IMR-90 (cell line): ENCODE measurements at places on chromosomes 11 and 22. TPM values are rescaled to one million over a fixed set of nuclear protein-coding genes. Genes with fewer than 3 reads are reported as not detected.
A peak's percentile ranks its signal among the peaks of the same experiment; 100 is the strongest.

DNA sequence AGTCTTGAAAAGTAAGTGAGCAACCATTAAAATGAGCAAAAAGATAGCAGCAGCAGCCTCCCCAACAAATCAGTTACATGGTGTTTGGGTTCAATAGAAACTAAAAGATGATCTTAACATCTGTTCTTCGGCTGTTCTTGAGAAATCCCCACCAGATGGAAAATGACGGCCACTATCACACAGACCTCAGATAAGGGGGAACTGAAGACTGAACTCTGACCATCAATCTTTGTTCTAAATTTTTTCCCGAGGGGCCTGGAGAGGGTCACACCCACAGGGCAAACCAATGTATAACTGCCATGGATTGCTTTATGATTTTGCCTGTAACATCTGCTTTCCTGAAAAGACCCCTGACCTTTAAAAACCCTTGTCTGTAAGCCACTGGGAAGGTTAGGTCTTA lies 624.8 kb upstream of the KIRREL3 start:
- DNase-seq, result no peak

HIKESHI gene
- total RNA-seq, result 73.5 and 98.6 TPM in 2 replicates

GRCh38 chr22:22103078-22103875 lies 120.7 kb upstream of the TOP3B start:
- no peak for DNase-seq

DNA sequence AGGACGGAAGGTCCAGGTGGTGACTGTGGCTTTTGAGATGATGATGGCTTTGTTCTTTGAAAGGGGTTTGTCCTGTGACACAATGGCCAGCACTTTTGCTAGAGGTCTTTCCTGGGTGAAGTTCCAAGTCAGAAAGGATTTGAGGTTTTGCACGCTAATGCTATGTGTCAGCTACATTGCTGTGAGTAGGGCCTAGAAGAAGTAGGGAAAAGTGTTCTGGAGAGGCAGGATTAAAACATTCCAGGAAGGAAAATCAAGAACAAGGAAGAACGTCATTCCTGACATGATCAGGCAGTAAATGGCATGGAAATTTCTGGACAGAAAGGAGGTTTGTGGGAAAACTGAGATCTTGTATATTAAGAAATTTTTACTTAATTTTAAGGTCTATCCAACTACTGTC lies 290.7 kb downstream of the NTM start:
- DNase-seq, result peak; percentile 32

DNA sequence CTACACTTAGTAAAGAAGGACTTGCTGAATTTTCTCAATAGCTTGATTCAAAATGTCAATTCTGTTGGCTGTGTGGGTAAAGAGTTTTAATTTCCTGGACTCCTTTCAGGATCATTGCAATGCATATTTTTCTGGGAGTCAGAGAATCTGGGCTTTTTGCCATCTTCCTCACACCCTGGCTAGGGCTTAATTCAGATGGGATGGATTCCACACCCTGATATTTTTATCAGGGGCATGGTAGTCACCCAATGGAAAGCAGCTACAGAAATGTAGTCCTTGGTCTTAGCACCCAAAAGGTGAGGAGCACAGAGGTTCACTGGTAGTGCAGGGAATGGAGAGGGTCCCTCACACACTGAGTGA lies 79.3 kb downstream of the SGSM3 start:
- peak; percentile 62 for DNase-seq

DNA sequence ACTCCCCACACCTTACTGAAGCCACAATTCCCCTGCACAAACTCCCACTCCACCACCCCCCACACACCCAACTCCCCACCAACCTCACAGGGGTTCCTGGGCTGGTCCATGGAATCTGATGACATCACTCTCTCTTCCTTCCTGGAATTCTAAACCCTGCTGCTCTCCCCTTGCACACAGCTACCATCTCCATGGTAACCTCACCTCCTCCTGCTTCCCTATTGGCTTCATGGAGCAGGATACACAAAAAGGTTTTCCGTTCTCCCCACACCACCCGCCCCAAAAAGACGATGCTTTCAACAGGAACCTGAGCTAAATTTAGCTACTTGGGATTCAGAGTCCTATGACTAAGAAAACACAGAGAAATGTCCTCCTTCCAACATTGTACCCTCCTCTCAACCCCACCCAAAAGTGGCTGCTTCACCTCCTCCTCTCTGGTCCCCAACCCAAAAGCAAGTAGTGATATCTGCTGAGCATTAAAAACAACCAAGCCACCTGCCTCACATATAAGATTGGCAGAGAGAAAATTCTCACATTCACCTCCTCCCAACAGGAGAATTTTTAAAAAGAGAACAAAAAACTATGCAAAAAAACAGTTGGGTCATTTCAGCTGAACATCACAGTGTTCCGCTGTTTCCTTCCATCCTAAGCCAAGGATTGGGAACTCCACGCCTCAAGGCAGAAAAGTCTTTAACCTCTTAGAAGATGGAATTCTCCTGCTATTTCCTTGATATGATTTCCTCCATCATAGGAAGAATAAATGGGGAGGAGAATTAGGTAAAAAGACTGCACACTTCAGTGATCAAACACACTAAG lies 66.9 kb downstream of the RBFOX2 start:
- DNase-seq, result peak; percentile 90

DNA sequence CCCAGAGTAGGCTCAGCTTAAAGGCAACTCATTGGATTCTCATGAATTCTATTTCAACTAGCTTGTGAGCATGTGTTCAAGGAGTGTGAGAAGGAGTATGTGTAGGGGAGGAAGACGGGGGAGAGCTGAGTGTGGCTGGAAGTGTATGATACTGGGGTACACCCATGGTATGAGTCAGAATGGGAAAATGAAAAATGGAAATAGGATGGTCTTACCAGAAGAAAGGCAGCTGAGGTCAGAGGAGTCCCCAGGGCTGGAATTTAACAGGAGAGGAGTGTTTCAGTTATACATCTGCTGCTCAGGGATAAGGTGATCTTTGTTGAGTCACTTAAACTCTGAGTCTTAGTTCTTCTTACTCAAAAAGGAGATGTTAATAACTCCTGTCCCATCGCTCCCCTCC lies 6.7 kb upstream of the ADAMTS15 start:
- peak; percentile 28 for DNase-seq

GRCh38 chr11:29482510-29482909 lies 534.3 kb downstream of the KCNA4 start:
- DNase-seq, result no peak

DNA sequence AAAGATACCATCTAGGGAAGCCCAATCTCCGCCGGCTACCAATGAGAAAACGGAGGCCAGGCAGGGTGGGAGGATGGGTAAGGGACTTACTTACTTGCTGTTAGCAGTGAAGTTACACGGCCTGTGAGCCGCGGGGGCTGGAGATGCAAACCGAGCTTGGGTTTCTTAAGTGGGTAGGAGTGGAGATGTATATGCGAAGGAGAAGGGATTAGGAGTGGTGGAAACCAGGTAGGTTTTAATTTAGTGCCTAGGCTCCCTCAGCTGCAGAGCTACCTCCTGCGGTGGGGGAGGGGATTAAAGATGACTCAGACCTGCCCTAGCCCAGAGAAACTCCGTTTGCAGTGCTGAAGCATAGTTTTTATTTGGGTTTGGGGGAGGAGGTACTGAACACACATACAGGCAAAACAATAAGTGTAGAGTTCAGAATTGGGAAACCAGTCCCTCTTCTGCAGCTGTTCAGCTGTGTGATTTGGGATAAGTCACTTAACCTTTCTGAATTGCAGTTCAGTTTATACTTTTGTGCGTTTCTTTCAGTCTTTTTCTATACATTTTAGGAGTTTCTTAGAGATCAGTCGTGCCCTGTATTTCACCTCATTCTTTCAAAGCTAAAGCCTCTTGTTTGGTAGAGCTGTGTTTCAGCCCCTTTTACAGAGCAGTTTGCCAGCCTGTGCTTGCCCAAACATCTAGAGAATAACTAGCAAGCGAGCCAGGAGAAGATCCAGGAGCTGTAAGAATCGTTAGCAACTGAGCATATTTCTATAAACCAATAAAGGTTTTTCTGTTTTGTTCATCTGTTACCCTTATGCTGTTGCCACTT lies 596 bp upstream of the TNRC6B start:
- DNase-seq, result peak; percentile 71

MB gene
- not detected in 2 replicates for total RNA-seq

- DNase-seq, result no peak
These were observed 9.9 kb upstream of the TTLL1 start for GRCh38 chr22:43099095-43099494.

GRCh38 chr11:117412653-117413275 lies 85.1 kb downstream of the CEP164 start:
- DNase-seq, result no peak

TYMP gene
- 0.18 and 0.28 TPM in 2 replicates for total RNA-seq

DNA sequence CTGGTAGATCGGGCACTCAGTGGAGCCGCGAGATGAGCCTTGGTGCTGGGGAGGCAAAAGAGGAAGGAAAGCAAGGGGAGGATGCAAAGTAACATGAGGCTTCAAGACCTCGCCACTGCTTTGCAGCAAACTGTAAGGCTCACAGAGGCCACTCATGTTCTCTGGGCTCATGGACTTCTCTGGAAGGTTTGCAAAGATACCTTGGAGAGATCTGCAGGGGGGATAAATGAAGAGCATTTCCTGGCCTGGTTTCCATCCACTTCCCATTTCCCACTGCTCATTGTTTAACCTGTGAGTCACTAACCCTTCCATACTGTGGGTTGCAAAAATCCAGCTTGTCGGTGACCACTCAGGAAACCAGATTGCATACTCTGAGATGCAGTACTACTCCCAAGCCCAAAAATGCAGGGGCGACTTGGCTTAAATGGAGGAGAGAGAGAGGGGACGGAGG lies 38.5 kb downstream of the OSBP2 start:
- DNase-seq, result peak; percentile 75

- no peak for DNase-seq
These were observed 10.6 kb downstream of the SNX32 start for GRCh38 chr11:65844231-65844872.

- no peak for DNase-seq
These were observed 5.7 kb upstream of the TNFRSF13C start for GRCh38 chr22:41932353-41932752.

- no peak for DNase-seq
These were observed 36.1 kb upstream of the HTATIP2 start for GRCh38 chr11:20327377-20327935.

- no peak for DNase-seq
These were observed 120.6 kb downstream of the MICAL3 start for GRCh38 chr22:17903564-17904295.

GRCh38 chr11:30852645-30853044 lies 266.5 kb upstream of the MPPED2 start:
- no peak for DNase-seq

DNA sequence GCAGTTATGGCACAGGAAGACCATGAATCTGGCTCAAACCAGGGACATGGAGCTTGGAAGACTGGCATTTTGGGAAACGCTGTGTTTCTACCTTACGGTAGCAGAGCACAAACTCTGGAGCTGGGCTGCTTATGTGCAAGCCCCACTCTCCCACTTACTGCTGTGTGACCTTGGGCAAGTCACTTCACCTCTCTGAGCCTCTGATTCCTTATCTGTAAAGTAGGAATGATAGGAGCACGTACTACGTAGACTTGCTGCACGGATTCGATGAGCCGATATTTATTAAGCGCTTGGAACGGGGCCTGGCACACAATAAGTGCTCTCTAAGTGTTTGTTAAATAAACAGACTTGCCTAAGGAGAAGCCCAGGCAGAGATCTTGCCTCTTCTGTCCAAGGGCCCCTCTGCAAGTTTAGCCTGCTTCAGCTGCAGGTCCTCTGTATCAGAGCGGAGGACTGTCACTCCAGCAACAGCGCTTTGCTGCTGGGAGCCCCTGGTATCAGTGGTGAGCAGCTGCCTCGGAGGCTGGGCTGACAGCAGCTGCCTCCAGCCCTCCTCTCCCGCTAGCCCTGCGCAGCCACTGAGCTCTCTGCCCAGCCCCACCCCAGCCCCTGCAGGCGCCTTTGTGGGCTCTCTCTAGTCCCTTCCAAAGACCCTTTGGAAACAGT lies 96.9 kb upstream of the ANO1 start:
- no peak for DNase-seq

DNA sequence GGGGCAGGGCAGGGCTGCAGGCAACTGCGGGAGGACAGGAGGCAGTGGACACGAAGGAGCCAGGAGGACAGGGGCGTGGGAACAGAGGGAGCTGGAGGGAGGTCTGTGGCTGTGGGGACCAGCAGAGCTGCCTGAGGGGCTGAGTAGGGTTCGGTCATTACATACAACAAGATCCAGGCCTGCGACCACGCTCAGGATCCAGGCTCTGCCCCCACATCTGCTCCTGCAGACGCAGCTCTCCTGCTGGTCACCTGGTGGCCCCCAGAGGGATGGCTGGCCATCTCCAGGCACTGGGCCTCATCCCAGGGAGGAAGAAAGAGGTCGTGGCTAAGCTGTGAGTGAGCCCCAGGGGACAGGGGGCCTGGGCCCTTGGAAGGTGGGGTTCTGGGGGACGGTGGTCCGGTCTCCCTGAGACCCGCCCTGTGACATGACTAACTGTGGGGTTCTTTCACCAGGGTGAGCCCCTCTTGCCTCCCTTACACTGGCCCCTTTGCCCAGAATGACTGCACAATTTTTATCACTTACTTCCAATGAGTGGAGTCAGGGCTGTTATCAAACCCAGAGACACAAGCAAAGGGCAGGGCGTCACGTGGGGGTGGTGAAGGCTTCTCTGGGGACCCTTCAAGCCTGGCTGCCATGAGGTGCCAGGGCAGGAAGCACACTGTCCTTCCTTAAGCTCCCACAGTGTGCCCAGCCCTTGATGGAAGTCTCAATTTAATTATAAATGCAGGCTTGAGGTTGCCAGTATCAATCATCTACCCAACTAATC lies 6.7 kb upstream of the APOBEC3A start:
- DNase-seq, result no peak

MS4A15 gene
- not detected in 2 replicates for total RNA-seq

LDHAL6A gene
- total RNA-seq, result not detected in 2 replicates

DNA sequence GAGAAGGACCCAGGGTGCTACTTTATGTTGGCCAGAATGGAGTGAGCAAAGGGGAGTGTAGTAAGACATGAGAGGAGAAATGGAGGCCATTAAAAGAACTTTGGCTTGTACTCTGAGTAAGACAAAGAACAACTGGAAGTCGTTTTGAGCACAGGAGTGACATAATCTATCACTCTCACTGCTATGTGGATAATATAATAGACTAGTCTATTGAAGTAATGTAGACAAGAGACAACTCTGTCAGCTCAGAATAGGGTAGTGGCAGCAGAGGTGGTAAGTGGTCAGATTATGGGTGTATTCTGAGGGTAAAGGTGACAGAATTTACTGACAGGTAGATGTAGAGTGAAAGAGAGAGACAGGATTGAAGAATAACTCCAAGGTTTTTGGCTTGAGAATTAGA lies 8.2 kb downstream of the KIF18A start:
- no peak for DNase-seq

DNA sequence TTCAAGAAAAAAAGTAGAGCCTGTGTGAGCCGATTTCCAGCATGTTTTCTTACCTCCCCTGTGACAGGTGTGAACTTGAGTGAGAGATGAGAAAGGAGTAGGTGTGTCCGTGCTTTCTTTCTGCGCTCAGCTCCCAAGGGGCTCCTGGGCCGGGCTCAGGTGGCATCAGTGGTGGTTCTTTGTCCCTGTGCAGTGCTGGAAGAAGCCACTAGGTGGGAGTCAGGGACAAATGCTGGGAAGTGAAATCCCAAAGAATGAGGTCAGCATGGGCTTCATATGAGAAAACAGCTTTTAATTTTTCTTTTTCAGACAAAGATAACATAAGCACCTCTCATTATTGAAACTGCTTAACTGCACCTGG lies 57.8 kb downstream of the PPFIBP2 start:
- DNase-seq, result peak; percentile 69

UBQLN3 gene
- not detected in 2 replicates for total RNA-seq
